ENCODE measurements at places on chromosomes 6 and 20.

GRCh38 chr6:44933108-44933507, 395.0 kb upstream of the RUNX2 start:
- DNase-seq = no peak

- DNase-seq = no peak
Observed at GRCh38 chr20:9503526-9504245, 10.7 kb upstream of the LAMP5 start.

DNA sequence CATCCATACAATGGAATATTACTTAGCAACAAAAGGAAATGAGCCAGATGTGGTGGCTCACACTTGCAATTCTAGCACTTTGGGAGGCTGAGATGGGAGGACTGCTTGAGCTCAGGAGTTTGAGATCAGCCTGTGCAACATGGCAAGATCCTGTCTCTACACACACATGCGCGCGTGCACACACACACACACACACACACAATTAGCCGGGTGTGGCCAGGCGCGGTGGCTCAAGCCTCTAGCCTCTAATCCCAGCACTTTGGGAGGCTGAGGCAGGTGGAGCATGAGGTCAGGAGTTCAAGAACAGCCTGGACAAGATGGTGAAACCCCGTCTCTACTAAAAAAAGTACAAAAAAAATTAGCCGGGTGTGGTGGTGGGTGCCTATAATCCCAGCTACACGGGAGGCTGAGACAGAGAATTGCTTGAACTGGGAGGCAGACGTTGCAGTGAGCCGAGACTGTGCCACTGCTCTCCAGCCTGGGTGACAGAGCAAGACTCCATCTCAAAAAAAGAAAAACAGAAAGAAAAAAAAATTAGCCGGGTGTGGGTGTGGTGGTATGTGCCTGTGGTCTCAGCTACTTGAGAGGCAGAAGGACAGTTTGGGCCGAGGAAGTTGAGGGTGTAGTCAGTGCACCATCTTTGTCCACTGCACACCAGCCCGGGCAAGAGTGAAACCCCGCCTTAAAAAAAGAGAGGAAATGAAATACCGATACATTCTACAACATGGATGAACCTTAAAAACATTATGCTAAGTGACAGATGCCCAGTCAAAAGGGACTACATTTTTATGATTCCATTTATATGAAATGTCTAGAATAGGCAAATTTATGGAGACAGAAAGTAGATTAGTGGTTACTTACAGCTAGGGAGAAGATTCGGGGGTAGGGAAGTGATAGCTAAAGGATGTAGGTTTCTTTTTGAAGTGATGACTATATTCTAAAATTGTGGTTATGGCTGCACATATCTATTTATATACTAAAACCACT, 52.5 kb downstream of the RBL1 start:
- DNase-seq = no peak

DNA sequence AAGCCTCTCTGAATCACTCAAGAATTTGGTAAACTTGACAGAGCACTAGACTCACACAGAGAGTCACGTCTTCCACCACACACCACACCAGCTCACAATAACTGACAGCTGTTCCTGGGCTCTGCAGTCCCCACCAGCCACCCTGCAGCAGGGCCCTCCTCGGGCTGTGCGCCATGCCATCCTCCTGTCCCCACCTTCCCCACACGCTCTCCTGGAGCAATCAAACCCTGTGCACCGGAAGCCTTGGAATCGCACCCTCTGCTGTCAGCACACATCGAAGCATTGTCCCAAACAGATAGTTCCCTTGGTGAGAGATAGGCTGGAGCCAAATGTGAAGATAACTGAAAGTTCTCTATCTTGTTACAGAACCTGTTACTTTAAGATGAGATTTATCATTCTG, 191.0 kb downstream of the TBXT start:
- no peak for DNase-seq

- DNase-seq = no peak
Observed at GRCh38 chr6:79422666-79423065, 114.6 kb downstream of the LCA5 start.

GRCh38 chr20:15756002-15756753, 817.1 kb downstream of the KIF16B start:
- DNase-seq = no peak

DNA sequence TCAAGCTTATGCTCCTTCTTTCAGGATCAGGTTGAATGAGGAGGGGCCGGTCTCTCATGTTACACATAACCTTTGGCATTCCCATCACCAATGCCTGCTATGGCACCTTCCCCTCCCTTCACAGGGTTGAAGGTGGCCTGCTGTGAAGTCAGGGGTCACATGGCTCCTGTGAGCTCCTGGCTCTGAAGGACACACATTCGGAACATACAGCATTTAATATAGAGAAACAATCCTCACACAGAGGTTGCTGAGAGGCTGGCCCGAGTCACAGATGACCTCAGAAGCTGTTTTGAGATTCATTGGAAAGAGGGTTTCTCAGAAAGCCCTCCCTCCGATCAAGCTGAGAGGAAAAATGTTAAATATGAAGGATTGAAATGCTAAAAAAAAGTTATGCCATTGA, 82.1 kb downstream of the PSMG4 start:
- DNase-seq = no peak

- no peak for DNase-seq
Observed at GRCh38 chr20:17679941-17680835, 1.9 kb downstream of the RRBP1 start.

DNA sequence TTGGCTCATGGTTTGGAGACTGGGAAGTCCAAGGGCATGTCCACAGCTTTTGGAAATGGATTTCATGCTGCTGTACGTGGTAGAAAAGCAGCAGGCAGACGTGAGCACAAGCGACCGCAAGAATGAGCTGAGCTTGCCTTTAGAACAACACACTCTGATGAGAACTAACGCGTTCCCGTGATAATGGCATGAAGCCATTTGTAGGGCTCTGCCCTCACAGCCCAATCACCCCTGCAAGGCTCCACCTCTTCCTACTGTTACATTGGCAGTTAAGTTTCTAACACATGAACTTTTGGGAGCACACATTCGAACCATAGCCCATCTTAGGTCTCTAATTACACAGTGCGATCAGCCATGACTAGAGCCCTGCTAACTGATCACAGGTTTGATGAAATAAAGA, 107.5 kb upstream of the TMEM170B start:
- no peak for DNase-seq

- no peak for DNase-seq
Observed at GRCh38 chr6:33740794-33741193, 5.9 kb downstream of the IP6K3 start.

- no peak for DNase-seq
Observed at GRCh38 chr6:35043381-35044130, 97.6 kb downstream of the TCP11 start.

DNA sequence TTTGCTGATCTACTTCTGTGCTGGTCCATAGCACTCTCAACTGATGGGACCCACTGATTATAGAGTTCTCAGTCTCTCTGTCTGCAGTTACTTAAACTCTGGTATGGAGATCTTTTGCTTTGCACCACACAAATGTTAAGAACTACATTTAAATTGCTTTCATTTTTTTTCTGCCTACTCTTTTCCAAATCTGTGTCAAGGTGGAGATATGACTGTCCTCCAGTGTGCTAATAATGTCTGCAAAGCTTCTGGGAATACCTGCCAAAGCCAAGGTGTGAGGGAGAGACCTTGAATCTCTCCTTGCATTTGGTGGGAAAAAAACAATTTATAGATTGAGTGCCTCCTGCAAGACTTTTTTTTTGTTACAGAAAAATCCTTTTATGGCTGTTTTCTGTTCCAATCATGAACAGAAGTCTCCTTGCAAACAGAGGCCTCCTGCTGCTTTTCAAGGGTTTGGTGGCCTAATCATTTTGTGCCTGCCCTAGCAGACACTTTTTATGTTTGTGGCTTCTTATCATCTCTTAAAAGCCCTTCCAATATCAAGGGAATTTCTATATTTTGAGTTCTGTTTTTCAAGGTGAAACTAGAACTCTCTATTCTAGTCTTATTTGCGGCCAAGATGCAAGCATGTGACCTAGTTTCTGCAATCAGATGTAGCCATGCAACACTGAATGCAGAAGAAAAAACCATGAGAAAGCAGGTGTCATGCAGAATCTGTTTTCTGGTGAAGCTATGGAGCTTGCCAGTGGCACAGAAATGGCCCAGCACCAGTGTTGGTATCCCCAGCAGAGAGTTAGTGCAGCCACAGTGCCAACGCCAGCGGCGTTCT, 23.2 kb upstream of the AKIRIN2 start:
- DNase-seq = no peak

DNA sequence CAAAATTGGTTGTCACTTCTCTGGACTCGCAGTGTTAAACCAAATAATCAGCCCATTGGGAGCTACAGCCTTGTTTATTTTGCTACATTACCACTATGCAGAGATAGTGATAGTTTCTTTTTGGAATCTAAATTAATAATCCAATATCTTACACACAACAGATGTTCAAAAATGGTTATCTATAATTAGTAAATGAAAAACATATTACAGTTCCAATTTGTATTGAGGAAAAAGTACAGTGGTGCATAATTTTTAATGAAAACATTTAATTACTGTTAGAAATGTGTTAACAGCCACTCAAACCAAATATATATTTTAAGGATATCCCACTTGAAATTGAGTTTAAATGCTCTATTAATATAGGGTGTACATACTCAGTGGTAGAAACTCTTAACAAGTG, 327.3 kb upstream of the MARCKS start:
- DNase-seq = no peak

GRCh38 chr6:157449610-157450009, 68.6 kb downstream of the ZDHHC14 start:
- DNase-seq = no peak

- DNase-seq = no peak
Observed at GRCh38 chr20:24455081-24455480, 14.3 kb upstream of the SYNDIG1 start.

GRCh38 chr6:12719017-12719416, 2.5 kb downstream of the PHACTR1 start:
- DNase-seq = no peak

DNA sequence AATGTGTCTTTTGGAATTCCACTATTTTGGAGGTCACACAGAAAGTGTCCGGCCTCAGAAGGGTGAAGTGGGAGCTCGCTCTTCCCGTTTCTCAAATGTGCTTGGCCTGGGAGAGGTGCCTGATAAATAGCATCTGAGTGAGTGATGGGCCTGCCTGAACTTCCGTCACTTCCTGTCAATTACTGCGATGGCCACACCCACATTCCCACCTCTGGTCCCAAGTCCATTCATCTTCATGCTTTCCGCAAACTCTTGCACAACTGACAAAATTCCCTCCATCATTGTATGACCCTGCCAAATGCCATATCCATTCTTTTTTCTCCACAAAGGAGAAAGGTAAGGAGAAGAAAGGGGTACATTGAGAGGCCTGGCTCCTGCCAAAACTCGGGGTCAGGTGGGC, 169.0 kb downstream of the QKI start:
- DNase-seq = no peak

- no peak for DNase-seq
Observed at GRCh38 chr6:15818044-15818443, 155.2 kb upstream of the DTNBP1 start.

DNA sequence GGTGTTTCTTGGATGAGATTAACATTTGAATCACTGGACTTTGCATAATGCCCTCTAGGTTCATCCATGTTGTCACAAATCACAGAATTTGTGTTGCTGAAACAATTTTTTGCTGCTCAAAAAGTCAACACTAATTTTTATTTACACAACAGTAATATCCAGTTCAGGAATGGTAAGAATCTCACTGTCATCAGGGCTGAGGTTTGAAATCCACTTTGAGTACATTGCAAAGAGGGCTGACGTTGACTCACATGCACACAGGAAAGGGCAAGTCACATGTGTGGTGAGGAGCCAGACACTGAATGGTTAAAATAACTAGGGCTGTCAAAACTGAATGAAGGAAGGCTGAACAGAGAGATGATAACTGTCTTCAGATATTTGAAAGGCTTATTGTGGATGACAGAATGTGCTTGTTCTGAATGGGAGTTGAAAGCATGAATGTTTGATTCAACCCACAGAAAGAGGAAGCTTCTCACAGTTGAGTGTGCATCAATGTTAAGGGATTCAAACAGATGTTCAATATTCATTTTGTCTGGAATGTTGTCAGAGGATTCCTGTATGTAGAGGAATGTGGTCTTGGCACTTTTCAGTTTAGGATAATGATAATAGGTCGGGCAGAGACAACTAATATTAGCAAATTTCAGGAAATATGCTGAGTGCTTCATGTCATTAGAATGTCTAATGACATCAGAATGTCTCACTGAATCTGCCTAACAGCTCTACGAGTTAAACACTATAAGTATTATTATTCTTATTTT, 3.6 kb upstream of the ADGRG6 start:
- no peak for DNase-seq

DNA sequence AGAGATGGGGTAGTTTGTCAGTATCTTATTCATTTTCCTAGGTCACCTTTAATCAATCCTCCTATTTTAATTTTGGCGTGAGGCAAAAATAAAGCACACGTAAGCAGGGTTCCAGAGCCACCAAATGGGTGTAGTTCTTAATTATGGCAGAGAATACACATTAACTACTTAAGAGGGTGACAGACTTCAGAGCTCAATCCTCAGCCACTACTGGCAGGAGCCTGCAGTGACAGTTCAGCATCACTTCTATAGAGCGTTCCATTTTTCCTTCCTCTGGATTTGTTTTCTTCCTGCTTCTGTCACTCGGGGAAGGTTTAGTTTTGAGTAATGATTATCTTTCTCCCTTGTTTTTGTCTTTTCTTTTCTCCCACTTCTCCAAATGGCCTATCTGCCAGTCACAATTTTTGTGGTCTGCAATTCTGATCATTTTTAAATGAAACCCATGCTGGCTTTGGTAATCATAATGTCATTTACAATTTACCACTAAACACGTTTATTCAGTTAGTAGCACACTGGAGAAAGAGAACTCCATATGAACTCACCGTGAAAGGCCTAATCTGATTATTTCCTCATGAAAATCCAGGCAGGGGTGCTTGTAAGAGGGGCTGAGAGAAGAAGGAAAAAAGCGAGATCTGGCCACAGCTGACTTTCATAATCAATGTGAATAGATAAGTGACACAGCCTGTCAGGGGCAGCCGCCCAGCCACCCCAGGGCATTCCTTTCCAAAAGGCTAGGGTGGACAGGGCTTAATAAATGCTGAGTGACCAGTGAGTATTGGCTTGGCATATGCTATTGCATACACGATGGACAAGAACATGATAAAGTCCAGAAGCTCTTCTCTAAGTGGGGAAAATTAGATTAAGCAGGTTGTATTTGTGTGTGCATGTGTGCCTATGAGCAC, 412.1 kb downstream of the PKHD1 start:
- no peak for DNase-seq

DNA sequence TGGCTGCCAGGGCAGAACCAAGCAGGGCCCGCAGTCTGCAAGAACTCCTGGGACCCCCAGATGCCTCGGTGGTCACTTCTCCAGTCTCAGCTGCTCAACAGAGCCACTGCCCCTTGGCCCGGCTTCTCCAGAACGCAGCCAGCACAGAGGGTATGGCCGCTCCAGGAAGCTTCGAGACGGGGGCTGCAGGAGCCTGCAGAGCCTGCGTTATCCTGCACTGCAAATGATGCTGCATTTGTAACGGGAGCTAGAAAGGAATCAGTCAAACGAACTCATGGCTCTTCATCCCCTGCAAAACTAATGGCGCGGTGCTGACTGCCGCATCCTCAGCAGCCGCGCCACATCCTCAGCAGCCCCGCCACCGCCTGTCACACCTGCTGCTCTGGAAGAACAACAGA, 254.9 kb downstream of the TAF4 start:
- DNase-seq = no peak
